ENCODE measurements at places on chromosomes 3 and 15. TPM values are rescaled to one million over a fixed set of nuclear protein-coding genes. Genes with fewer than 3 reads are reported as not detected.

DNA sequence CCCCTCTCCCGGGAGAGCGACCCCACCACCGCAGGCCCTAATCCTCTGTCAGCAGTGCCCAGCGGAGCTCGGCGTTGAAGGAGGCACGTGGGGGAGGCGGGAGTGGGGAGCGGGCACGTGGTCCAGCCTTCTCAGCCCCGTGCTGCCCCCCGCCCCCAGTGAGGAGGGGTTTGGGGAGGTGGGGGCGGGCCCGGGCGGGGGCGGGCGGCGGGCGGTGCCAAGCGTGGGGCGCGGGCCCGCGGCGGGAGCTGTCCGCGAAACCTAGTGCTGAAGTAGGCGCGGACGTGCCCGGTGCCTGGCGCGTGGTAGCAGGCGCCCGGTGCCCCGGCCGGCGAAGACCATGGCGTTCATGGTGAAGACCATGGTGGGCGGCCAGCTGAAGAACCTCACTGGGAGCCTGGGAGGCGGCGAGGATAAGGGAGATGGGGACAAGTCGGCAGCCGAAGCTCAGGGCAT is at the start of gene CPLX3:
TSS of gene CPLX3 (plus strand) at position 264 of the 456 bp plus-strand sequence. CDS start at position 341, 77 bp downstream.
- no peak for DNase-seq

Gene AGBL1
- total RNA-seq: not detected

DNA sequence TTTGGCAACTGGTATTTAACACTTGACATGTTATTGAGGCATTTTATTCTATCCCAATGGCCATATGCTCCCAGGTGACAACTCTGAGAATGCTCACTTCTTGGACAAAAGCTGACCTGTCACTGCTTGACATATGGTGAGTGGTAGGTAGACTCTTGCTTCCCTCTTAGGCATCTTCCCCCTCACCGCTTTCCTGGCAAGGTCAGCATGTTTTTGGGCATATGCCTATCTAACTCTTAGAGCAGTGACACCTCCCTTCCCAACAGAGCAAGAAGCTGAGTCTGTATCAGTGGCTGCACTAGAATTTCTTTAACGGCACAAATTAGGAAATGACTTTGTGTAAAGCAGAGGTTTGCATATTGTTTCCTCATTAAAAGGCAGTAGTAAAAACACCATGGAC is 300.7 kb downstream of the OXSM start:
- no peak for DNase-seq

Gene CP
- 2.0 TPM for total RNA-seq

GRCh38 chr3:140344601-140345205 is 333.2 kb upstream of the TRIM42 start:
- DNase-seq: no peak

Gene PLOD2
- 72.8 TPM for total RNA-seq

DNA sequence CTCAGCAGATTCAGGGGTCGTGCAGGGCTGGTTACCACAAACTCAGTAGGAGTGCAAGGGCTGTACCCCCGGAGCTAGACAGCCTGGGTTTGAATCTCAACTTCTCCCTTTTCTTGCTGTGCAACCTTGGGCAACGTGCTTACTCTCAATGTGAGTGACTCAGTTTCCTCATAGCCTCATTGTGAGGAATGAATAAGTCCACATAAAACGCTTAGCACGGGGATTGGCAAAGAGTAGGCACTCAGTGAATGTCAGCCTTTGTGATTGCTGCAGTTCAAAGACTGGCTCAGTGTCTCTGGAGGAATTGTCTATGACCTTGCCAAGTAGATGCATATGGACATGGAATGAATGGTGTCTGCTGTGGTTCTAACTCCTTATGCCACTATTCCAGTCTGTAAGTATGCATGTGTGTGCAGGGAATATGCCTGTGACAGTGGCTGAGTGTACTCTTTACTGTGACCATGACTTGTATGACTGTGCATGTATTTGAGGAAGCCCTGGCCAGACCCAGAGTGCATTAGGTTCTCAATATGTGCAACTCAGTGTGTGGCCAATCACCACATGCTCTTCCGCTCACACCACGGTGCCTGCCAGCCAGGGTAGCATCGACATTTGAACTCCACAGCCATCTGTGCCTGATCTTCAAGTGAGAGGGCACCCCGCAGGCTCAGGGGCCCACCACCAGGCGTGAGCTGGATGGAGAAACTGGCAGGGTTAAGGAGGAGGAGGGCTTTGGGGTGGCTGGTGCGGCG is 900 bp upstream of the HYAL3 start:
- DNase-seq: no peak

- DNase-seq: no peak
Measured at GRCh38 chr3:161700998-161701397, 204.4 kb downstream of the OTOL1 start.

Gene RHOV
- total RNA-seq: 0.63 TPM
